DMS 273 treated with DMSO at 0.1 percent for 48 hours (cell line): ENCODE measurements at places on chromosomes 13 and 19.

GRCh38 chr13:20340759-20341171 lies 108.6 kb upstream of the GJB6 start:
- DNase-seq, result no peak

DNA sequence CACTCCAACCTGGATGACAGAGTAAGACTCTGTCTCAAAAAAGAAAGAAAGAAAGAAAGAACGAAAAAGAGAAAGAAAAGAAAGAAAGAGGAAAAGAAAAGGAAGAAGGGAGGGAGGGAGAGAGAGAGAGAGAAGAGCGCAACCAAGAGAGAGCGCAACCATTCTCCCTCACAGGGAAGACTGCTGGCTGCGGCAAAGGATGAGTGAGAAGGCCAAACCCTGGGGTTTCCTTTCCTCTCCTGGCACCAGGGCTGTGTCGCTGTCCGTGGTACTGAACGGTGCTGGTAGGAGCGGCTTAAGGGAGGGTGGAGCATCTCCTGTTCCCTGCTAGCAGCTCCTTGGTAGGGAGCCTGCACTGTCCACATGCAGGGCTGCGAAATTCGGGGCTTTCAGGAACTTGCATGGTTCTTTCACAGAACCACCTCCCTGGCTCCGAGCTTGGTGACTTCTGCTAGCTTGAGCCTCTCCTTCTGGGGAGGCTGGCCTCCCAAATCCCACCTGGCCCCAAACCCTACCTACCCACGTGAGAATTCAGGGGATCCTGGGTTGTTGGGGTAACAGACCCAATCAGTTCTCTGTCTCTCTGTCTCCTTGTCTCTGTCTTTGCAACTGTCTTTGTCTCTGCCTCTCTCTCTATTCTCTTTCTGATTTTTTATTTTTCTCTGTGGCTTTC lies 51.1 kb upstream of the ZNRF4 start:
- DNase-seq, result peak; percentile 16

- DNase-seq, result no peak
These were observed 2.7 kb downstream of the LILRA4 start for GRCh38 chr19:54335979-54336892.

- no peak for DNase-seq
These were observed 34.4 kb downstream of the DNAJC15 start for GRCh38 chr13:43057653-43058317.

DNA sequence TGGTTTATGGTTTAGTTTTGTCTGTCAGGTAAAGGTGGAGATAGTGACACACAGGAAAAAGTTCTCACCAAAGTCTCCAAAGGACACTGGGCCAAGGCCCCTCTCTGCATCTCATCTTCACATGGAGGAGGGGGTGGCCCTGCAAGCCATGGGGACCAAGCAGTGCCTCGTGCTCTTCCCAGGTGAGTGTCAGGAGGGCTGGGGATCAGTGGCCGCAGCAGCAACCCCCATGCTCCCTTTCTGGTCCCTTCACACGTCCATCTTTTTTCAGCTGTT lies 88.0 kb downstream of the RGCC start:
- no peak for DNase-seq

DNA sequence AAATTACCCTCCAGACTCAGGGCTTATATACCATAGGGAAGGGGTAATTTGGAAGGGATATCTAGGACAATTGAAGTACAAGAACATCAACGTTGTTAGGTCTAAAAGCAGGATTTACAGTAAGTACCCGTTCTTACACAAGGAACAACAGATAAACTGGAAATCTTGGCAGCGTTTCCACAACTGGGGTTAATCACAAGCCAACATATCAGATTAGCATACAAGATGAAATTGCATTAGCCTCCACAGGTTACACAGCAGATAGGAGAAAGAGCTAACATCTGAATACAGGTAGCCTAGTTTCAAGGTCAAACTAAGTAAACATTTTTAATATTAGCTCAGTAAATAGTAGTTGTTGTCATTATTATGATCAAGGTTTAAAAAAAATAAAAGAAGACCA lies 1214.0 kb upstream of the PCDH20 start:
- no peak for DNase-seq

GRCh38 chr13:85236413-85236812 lies 562.8 kb downstream of the SLITRK6 start:
- no peak for DNase-seq

- no peak for DNase-seq
These were observed 28.4 kb upstream of the ATP12A start for GRCh38 chr13:24651718-24652345.

DNA sequence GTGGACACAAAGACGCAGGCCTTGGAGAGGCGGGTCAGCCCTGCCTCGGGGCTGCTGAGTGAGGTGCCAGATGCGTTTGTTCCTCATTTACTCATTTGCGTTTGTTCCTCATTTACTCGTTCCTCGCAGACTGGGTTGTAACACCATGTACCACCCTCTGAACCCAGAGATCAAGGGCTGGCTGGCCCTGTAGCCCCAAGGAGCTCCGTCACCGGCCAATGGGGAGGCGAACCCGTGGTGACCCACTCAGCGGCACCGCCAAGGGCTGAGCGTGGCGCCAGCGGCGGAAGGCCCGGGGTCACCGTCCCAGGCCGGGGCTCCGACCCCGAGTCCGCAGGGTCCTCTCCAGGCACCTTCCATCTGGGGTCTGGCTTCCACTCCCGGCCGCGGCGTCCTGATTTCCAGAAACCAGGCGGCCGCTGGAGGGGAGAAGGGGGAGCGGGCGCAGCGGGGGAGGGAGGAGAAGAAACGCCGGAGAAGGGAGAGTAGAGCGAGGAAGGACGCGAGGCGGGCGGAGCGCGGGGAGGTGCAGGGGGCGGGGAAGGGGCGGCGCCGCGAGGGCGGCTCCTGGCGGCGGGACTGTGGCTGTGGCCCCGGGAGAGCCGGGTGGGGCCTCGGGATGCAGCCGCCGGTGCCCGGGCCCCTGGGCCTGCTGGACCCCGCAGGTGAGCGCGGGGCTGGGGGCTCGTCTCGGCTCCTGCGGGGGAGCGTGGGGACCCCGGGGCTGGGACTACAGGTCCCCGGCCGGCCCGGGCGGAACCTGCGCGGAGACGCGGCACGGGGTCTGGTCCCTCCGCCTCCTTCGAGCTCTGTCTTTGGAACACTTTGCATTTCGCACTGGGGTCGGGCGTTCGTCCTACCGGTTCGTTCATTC lies at the start of gene TMEM255B:
TSS of gene TMEM255B (plus strand) at position 576 of the 874 bp plus-strand sequence. CDS start at position 620, 44 bp downstream.
- DNase-seq, result no peak

DNA sequence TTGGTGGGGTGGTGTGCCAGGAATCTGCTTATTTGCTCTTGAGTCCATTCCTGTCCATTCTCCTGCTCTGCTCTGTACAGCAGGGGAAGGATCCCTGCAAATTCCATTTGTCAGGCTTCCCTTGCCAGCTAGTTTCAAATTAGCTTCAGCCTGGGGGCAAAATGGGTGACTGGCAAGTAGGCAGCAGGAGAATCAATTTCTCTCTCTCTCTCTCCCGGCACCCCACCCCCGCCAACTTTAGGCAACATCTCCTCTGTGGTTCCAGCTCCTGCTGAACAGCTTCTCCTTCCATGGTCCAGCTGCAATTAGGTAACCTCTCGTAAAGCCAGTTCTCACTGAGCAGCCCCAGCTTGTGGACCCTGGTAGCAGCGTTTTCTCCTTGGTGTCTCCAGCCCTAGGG lies 6.7 kb upstream of the MYCBP2 start:
- no peak for DNase-seq

GRCh38 chr19:8615024-8615423 lies 4.5 kb upstream of the ADAMTS10 start:
- no peak for DNase-seq

DNA sequence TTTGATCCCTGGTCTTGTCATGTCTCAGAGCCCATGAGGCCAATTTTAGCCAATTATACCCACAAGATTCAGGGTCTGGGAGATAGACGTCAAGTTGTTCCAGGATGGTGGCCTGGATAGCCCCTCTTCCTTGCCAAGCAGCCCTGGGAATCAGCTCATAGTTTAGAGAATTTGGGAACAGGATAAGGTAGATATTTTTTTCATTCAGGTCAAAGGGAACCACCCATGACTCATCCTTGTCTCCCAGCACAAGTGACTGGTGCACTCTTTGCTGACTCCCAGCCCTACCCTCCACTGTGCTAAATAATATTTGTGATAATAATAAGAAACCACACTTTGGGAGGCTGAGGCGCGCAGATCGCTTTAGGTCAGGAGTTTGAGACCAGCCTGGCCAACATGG lies 17.1 kb upstream of the S1PR4 start:
- DNase-seq, result no peak

- no peak for DNase-seq
These were observed 4.7 kb upstream of the FLT1 start for GRCh38 chr13:28499609-28500008.

DNA sequence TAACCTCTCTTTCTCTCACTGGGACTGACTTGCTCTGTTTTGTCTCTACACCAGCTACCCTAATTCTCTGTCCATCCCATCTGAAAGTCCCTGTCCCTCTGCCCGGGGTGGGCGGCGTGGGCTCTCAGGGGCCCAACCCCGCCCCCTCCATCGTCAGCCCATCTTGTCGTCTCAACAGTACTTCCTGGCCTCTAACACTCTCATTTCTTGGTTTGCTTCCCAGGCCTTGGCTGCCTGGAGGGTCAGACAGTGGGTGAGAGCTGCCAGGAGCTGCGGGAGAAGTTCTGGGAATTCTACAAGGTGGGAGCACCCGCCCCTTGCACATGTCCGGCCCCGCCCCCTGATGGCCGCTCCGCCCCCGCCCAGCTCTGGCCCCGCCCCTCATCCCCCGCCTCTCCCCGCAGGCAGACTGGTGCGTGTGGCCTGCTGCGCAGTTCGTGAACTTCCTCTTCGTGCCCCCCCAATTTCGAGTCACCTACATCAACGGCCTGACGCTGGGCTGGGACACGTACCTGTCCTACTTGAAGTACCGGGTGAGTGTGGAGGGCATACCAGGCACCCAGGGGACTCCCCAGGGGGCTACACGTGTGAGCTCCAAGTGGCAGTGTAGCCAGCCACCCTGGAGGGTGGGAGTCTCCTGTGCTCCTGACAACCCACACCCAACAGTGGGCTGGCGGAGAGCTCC lies 1.7 kb downstream of the MPV17L2 start:
- no peak for DNase-seq

DNA sequence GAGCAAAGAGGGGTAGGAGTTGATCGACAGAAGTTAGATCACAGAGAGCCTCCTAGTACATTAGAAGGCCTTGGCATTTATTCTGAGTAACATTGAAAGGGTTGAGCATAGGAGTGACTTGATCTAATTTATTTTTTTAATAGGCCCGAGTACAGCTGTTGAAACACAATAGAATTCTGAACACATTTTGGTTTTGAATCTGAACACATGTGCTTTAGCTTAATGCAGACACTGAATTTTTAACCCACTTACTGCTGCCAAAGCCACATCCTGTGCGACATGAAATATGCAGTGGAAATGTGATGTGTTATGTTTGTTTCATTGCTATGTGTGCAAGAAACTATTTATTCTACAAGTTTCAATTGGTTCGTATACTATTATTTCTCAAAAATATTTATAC lies 1505.9 kb downstream of the PCDH9 start:
- DNase-seq, result no peak

DNA sequence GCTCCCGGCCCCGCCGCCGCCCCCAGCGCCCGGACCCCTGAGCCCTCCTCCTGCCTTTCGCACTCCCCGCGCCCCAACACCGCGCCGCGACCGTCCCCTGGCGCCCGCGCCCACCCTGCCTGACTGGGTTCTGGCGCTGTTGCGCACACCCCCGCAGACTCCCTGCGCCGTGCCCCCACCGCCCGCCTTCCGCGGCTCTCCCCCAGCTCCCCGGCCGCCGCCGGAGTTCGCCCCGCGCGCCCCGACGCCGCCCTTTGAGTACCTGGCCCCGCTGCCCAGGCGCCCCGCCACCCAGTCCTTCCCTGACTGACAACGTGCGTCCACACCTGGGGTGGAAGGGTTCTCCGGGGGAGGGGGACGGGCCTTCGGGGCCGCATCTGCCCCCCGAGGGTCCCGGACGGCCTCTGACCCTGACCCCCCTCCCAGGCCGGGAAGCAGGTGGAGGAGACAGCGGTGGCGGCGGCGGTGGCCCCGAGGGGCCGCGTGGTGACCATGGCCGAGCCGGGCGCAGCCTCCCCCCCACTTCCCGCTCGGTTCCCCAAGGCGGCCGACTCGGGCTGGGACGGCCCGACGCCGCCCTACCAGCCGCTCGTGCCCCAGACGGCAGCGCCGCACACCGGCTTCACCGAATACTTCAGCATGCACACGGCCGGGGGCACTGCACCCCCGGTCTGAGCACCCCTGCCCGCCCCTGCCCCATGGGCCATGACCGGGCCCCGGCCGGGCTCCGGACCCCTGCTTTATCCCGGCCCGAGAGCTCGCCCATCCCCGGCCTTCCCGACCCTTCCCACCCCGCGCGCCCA lies 1.4 kb upstream of the MEGF8 start:
- no peak for DNase-seq

GRCh38 chr13:23671897-23672296 lies 101.7 kb downstream of the TNFRSF19 start:
- peak; percentile 31 for DNase-seq

GRCh38 chr13:29448174-29448573 lies 147.3 kb downstream of the SLC7A1 start:
- no peak for DNase-seq

DNA sequence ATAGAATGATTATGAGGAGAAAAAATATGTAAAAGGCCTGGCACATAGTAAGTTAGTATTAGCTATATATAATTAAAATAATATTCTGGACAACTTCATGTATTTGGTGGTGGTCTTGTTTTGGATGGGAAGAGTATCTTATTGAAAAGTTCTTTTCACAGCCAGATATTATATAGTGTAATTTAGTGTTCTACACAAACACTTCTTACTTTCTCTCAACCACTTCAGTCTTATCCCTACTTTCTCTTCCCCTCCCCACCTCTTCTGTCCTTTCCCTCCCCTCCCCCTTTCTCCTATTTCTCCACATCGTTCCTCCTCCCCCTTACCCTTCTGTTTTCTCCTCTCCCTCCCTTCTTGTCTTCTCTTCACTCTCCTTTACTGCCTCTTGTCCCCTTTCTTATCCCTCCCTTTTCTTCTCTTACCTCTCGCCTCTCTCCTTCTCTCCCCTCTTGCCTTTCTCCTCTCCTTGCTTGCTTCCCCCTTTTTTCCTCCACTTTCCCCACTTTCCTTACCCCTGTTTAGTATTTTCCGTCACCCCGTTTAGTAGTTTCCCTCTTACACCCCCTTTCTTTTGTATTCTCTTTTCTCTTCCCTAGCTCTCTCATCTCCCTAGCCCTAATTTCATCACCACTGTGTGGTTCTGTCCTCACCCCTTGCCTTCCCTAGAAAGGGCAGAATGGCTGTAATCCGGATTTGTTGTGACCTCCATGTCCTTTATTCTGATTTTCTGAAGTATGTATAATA lies 107.2 kb upstream of the MLNR start:
- DNase-seq, result no peak

DNA sequence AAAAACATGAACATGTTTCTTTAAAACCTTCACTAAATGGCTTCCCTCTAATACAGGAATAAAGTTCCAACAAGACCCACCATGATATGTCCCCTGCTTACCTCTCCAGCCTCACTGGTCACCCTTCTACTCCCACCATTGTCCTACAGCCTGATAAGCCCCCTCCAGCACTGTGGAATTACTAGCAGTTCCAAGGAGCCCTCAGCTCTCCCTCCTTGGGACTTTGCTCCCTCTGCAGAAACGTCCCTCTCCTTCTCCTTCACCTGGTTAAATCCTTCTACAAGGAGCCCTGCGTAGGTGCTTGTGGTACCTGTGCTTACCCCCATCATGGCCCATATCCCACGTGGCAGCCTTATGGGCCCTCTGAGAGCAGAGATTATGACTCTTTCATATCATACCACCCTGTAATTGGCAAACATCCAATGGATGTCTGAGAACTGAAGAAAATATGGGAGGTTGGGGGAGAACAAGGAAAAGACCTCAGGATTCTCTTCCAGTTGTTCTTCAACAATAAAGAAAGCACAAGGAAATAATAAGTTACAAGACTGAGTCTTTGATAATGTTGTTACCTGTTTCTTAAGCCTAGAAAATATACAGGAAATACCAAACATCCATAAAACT lies 26.1 kb upstream of the DOCK9 start:
- DNase-seq, result no peak

- DNase-seq, result no peak
These were observed 157.7 kb downstream of the ZNF536 start for GRCh38 chr19:30529876-30530275.
